ENCODE measurements at places on chromosomes 6 and 20.

DNA sequence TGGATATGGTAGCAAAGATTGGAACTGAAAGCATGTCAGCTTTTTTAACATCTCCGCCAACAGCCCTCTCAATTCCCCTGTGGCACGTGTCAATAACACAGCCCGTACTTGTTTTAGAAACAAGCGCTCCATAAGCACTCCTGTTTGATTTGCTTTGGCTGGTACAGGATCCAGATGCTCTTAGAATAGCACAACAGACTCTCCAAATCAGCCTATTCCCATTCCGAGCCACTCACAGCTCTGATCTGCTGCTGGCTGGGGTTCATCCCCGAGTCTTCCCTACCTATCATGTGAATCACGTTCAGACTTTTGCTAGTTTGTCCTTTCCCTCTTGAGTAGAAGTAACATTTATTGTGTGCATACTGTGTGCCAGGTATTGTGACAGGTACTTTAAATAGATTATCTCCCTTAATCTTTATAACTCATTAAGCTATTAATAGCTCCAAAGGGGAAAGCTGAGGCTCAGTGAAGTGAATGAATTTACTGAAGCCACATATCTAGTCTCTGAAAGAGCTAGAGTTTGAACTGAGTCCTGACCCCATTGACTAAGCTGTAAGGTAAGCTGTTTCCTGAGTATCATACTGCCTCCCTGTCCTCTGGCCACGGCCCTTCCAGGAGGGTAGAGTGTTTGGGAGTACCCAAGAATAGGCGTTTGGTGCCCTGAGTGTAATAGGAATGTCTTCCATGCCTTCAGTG lies 46.7 kb downstream of the RALY start:
- no peak for DNase-seq

DNA sequence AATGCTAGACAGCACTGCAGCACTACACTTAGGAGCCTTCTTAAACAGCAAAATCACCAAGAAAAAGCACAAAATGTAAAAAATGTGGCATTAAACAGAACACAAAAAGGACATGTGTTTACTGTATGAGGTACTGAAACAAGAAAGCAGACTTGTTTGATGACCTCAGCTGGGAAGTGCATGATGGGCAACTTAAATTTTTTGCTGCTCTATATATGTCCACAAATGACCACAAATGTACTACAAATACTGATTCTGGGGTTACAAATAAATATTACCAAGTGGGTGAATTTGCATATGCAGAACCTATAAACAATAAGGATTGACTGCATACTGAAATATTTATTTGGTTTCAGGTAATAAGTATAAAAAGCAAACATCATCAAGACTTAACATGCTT lies 13.1 kb downstream of the RAB23 start:
- DNase-seq: no peak

- DNase-seq: no peak
Observed at GRCh38 chr20:50439539-50440453, 70.4 kb upstream of the PTPN1 start.

DNA sequence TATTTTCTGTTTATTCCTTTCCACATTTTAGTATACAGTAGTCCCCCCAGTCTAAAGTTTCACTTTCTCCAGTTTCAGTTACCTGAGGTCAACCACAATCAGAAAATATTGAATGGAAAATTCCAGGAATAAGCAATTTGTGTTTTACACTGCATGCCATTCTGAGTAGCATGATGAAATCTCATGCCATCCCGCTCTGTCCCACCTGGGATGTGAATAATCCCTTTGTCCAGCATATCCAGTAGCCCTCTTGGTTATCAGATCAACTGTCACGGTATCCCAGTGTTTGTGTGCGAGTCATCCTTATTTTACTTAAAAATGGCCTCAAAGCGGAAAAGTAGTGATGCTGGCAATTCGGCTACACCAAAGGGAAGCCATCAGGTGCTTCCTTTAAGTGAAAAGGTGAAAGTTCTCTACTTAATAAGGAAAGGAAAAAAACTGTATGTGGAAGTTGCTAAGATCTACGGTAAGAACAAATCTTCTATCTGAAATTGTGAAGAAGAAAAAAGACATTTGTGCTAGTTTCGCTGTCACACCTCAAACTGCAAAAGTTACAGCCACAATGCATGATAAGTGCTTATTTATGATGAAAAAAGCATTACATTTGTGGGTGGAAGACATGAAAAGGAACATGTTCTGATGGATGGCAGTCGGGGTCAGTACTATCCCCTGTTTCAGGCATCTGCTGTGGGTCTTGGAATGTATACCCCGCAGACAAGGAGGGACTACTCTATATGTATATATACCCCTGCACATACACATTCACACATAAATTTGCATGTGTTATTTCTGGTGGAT lies 11.3 kb downstream of the NOX3 start:
- DNase-seq: no peak

DNA sequence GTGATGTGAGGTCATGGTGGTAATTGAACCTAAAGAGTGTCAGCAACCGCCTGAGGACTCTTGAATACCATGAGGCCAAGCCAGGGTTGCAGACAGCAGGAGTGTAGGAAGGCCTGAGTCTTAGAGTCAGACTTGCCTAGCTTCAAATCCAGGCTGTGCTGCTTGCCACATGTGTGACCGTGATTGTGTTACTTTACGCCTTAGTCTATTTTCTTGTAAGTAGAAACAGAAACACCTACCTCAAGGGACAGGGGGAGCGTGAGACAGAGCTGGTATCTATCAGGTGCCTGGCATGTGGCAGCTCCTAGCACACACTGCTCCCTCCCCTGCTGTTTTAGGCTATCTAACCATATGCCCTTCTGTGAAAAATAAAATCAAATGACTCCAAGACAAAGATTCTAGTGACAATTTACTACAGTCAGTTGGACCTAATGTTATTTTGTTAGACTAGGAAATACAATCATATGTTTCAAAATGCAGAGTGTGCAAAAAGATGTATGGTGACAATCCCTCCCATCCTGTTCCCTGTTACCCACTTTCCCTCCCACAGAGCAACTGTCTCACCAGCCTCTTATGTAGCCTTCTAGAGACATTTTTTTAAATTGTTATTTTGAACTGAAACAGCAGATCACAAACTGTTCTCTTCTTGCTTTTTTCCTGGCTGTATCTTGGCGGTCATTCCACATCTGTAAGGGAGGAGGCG lies 21.7 kb downstream of the TAF8 start:
- no peak for DNase-seq

DNA sequence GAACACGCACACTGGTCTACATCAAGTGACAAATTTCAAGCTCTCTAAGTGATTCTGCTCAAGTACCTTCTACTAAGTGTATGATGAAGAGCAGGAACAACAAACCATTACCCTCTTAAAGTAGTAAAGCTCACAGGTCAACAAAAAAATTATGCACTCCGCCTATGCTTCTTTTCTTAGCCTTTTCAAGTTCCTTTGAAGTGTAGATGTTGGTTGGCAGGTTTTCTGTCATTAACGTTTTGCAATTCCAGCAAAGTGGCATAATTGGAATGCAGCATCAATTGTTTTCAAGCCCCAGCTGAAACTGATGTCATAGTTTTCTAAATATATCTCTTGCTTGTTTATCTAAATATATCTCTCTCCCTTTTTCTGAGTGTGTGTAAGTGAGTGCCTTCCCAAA lies 396.9 kb upstream of the EYS start:
- no peak for DNase-seq

GRCh38 chr6:159422041-159422984 lies 253.1 kb downstream of the FNDC1 start:
- no peak for DNase-seq

GRCh38 chr6:165571721-165572132 lies 91.3 kb downstream of the PDE10A start:
- no peak for DNase-seq

DNA sequence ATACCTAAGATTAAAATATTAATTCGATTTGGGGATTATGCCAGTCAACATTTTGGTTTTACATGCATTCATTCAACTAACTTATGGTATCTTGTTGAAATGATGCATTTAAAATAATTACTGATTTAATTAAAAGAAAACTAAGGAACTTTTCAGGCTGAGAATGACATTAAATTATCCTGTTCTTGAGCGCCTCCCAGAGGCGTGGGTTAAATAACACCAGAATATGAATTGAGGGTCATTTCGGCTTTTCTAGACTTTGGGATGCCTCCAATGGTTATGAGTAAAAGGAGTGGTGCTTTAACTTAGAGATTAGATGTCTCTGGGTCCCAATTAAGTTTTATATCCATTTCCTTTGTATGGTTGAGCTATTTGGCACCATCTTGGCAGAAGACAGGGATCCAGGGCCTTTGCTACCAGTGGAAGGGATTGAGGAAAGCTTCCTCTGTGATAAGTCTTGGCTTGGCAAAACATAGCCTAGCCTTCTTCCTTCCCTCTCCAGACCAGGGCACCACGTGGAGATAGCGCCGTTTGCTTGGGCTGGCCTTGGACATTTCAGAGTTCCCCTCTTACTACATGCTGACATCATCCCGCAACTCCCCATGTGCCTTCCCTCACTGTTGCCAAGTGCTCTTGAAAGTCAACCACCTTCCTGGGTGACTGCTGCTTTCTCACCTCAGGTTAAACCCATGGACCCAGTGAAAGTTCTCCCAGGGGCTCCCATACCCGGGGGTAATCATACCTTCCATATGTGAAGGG lies 28.7 kb downstream of the GNAS start:
- no peak for DNase-seq

DNA sequence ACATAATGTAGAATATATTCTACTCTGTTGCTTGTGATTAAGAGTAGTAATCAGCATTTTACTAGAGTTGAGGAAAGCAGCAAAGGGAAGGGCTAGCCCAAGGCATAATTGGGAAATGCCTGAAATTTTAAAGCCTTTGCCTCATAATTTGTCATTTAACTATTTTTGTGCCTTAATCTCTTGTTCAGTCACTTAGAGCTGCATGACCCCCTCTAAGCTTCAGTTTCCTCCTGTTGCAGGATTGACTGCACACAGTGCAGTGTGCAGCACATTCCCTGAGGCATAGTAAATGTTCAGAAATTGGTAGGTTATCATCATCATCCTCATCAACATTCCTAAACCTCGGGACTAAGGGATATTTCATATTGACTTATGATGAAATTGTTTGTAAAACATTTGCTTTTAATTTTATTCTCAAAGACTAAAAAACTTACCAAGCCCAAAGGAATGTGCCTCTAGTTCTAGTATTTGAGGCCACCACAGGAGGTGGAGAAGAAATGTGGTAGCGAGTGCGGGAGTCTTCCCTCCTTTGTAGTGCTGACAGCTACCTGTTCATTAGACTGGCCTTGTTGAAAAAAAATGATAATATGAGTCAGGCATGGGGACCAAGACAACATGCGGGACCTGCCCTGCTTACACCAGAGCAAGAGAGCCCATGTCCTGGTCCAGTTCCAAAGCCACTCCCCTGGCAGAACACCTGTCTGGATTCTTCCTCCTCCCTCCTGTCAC lies 14.8 kb upstream of the TENT5A start:
- DNase-seq: no peak

DNA sequence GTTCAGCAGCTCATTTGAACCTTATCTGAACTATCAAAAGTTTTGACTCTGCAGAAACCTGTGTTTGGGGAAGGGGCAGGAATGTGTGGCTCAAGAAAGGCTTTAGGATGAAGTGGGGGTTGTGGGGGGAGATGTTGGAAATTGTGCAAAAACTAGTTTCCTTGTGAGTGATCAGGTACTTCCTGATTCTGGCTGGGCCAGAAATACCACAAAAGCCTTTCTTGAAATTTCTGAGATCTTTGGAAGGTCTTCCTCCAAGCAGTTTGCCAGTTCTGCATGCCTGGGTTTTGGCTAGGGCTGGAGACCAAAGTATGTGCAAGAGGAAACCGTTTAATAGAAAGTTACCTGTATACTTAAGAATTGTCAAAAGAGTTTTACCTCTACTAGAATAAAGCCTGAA lies 116.6 kb downstream of the BMP2 start:
- DNase-seq: no peak

GRCh38 chr20:21411725-21412124 lies 14.4 kb upstream of the NKX2-4 start:
- no peak for DNase-seq

GRCh38 chr6:111803371-111803770 lies 69.9 kb downstream of the FYN start:
- no peak for DNase-seq
